Stimulated activated naive CD4-positive, alpha-beta T cell (primary cell): ENCODE measurements at places on chromosomes 7 and 10.

- no peak for DNase-seq
These were observed 374.3 kb downstream of the INHBA start for GRCh38 chr7:41328544-41328943.

GRCh38 chr7:158097106-158097452, 490.5 kb downstream of the PTPRN2 start:
- no peak for DNase-seq

GRCh38 chr7:108109221-108109908, 20.8 kb downstream of the LAMB4 start:
- DNase-seq: no peak

DNA sequence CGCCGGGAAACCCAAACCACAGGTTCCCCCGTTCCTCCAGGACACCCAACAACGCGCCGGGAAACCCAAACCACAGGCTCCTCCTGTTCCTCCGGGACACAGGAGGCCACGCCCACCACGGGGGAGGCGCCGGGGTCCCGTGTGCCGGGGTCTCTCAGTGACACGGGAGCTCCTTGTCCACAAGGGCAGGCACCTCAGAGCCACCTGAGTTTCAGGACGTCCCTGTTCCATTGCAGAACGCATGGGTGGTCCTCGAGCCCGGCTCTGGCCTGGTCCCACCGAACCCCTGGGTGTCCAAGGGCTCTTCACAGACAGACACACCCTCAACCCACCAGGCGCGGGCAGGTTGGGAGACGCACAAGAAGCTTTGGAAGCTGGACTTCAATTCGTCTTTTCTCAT, 57.6 kb upstream of the ADGRA1 start:
- DNase-seq: no peak

DNA sequence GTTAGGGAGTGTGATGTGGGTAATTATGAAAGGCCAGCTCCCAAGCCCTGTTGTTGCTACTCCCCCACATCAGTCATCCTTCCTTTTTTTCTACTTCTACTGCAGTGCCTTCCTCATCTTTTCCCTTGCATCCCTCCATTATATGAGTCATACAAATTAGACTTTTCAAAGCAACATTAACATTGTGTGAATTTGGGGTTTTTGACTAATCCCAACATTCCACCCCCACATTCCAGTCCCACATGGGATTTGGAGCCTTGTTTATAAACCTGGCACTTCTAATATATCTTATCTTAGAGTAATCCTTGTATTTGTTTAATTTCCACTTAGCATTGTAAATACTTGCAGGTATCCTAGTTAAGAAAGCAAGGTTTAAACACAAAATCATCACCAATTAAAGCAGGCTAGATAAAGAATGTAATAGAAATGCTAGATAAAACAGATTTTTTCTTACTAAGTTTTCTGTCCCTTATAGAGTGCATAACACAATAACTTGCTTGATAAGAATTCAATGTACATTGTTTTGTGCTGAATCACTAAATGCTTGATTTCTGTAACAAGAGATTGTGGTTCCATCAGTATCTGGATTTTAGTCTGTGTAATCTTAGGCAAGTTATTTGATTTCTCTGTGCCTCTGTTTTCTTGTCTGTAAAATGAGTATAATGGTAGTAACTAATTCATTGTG, 165.8 kb downstream of the CFTR start:
- no peak for DNase-seq

- DNase-seq: no peak
These were observed 13.7 kb upstream of the GFRA1 start for GRCh38 chr10:116286626-116287200.

GRCh38 chr7:151251689-151252560, 3.4 kb upstream of the SMARCD3 start:
- DNase-seq: no peak

DNA sequence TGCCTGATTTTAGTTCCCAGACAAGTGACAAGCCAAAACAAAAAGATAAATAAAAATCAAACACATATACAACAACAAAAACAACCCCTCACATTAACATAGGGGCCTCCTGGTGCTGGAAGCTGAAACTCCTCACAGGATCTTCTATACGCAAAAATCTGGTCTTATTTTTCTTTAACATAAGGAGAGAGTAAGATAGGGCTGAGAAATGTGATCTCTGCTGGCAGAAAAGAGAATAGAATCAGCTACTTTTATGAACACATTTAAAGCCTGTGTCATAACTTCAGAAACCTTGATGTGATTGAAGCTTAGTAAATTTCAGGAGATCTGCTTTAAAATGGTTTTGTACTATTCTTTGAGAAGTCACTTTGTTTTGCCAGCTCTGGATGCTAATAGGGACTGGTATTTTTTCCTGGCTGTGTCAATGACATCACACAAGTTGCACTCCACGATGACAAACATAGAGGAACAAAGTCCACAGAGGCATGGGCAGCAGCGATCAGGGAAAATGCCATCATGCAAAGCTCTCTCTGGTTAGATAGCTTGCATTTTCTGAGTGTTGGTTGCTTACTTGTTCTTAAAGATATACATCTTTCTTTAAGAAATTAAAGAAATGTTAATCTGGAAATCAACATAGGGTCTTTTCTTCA, 176.6 kb upstream of the SP4 start:
- DNase-seq: no peak

DNA sequence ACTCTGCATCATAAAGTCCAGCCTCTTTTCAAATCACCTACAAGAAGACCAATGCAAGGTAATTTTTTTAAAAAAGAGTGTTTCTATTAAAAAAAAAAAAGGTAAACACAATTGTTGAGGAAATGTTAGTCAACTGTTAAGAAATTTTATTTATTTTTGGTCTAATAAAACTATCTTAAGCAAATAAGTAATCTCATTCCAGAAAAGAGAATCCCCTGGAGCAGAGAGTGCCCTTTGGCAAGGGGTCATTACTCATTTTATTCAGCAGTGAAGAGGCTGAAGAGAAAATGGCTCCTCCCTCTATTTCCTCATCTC, 63.4 kb upstream of the GSDME start:
- no peak for DNase-seq

DNA sequence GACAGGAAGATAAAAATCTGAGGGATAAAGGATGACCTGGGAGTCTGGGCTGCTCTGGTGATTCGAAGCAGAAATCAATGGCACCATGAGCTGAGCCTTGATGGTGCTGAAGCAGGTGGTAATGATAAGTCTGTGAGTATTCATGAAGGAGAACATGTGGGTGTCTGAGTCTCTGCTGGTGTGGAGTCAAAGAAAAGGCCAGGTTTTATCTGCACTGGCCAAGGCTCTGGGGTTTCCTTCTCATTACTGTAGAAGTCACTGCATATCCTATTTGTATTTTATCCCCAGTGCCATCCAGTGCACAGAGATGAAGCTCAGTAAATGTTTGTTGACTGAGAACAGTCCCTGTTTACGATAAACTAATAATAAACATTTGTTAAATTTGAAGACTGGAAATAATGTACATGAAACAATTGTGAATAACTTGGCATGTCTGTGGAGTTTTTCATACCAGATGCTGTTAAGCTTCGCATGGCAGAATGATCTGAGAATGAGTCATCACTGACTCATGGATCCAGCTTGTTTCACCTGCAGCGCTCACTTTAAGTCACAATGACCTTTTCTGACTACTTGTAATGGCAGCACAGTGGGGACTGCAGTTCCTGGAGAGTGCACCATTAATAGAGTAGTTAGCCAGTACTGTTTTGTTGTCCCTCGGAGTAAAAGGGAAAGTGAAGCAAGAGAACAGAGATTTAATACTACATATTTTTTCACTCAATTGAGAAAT, 538.5 kb downstream of the HTR7 start:
- DNase-seq: no peak

GRCh38 chr7:106425017-106425719, 140.4 kb upstream of the NAMPT start:
- no peak for DNase-seq

DNA sequence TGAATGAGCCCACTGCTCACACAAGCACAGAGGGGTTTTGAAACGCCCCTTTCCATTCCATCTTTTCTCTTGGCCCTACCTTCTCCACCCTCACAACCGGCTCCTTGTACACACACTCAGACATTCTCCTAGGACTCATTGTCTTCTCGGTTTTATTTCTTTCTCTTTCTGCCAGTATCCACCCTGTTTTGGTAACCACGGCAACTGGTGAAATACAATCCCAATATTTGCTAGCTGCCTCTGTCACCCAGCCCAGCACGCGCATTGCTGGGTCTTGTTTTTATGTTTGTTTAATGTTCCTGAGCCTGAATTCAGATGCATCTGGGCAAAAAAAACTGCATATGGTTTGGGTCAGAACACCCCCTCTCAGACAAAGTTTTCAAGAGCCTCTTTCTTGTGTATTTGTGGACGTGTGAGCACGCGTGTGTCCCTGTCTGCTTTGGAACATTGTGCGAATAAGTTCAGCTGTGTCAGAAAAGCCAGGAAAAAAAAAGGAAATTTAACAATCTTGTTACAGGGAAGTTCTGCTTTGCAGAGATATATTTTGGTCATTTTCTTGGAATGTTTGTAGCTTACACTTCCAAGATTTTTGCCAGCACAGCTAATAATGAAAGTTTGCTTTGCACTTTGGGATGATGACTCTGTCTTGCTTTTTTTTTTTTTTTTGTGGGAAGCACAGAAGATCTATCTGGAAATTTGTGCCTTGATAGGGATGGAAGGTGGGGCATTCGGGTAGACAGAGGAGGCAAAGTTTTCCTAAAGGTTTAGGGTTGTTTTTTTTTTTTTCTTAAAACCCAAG, 225.9 kb downstream of the TRIL start:
- DNase-seq: no peak

DNA sequence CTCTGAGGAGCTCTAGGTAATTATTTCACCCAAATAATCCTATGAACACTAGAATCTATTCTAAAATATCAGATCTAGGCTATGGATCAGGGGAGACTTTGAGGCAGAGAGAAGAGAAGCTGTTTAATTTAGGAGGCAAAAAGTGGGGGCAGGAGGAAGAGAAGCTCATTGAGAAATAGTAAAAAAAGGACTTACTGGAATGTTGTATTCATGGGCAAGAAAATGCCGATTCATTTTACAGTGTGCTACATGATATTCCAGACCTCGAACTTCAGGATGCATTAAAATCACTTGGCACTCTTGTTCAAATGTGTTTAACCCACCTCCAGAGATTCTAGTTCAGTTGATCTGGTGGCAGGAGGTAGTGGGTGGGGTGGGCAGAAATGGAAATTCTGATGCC, 109.5 kb upstream of the ITGB1 start:
- DNase-seq: no peak

DNA sequence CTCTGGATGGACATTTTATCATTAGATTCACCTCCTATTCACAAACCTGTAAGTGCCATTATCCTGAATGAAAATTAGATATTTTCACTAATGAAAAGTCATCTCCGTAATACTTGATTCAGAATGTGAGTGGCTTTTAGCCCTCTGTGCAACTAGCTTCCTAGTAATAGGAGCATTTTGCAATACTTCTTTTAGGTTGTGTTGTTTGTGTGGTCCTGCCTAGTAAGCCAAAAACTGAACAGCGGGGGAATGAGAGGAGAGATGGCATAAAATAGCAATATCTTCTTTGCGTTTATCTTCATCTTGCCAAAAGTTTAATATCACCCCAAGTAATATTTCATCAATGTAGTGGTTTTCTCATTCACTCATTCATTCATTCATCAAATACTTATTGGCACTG, 507.5 kb upstream of the CELF2 start:
- no peak for DNase-seq

- no peak for DNase-seq
These were observed 31.6 kb downstream of the MGMT start for GRCh38 chr10:129498680-129499079.

GRCh38 chr10:132595021-132595420, 57.4 kb downstream of the INPP5A start:
- DNase-seq: no peak

DNA sequence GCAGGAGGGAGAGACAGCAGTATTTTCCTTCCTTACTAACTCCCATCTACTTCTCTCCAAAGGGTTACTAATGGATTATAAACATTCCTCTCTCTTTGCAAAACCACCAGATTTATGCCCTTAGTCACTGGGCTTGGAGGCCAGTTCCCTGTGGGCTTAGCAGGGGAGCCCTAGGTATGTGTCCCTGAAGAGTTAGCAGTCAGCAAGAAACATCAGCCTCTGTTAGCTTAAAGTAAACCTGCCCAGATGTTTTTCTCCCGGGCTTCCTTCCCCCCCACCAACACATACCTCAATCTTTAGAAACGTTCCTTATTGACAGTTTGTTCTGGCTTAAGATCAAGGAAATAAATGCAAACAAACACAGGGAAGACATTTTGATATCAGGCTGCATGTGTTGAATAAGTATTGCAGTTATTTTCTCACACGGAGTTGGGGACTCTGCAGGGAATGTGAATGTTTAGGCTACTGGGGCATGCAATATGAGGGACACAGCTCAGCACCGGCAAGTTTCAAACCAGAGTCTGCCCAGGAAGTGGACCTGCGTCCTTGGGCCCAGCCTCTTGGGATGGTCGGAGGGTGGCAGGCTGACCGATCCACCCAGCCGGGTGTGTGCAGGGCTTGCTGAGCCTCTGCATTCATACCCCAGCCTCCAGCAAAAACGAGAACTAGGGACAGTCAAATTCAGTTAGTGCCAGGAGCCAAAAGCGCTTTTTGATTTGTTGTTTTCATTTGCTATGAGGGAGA, 252.0 kb upstream of the GRB10 start:
- no peak for DNase-seq

DNA sequence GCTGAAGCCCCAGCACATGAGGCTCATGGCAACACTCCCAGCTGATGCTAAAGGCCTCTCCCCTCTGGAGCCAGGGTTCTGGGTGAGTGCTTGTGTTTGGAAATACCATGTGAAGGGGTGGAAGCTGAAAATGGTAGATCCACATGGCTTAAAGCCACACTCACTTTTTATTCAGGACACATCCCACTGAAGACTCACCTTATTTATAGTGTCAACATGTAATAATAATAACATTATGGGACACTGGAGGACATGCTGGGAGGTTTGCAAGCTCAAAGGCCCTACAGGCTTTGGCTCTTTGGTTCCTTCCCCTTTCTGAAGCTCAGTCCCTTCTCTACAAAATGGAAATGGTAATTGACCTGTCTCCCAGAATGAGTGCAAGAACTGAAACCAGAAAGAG, 318.0 kb downstream of the GRID1 start:
- DNase-seq: no peak

- no peak for DNase-seq
These were observed 251.6 kb downstream of the TCERG1L start for GRCh38 chr10:131059881-131060280.

DNA sequence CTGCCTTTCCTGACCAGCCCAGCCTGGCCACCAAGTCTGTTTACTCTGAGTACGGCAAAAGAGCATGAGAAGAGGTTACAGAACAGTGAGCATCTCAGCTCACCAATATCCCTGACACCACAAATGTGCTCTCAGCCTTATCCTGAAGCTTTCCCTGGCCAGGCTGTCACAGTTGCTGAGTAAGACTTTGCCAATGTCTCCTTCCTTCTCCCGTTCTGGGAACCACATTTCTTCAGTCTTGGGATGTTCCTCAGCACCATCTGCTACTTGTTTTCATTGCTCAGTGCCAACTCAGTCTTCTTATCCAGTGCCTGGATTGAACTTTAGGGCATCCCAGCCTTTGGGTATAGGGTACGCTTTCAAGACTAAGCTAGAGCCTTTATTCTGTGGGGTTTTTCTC, 7.1 kb upstream of the KCNIP2 start:
- no peak for DNase-seq
